Stimulated activated CD4-positive, alpha-beta T cell treated with anti-CD3 and anti-CD28 coated beads, Interleukin-15, amount 100 ng/mL, for 48 hours (primary cell): ENCODE measurements at places on chromosomes 6 and 20.

- peak; percentile 3 for DNase-seq
Measured at GRCh38 chr6:47413752-47414422, 63.7 kb upstream of the CD2AP start.

GRCh38 chr6:50962213-50962759 is 143.6 kb downstream of the TFAP2B start:
- DNase-seq: no peak

DNA sequence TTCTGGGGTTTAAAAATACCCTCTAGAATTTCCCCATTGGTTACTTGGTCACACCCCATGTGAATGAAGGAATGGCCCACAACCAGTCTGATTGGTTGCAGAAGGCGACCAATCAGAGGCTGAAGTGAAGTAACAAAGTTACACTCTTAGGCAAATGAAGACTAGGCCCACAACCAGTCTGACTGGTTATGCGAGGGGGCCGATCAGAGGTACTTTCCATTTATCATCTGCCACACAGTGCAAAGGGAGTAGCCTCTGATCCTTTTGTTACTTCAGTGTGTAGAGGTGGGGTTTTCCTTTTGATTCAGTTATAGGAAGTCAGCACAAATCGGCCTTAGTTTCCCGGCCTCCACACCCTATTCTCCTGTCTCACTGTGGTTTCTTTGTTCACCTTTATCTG is 61.2 kb upstream of the SGK1 start:
- peak; percentile 38 for DNase-seq

DNA sequence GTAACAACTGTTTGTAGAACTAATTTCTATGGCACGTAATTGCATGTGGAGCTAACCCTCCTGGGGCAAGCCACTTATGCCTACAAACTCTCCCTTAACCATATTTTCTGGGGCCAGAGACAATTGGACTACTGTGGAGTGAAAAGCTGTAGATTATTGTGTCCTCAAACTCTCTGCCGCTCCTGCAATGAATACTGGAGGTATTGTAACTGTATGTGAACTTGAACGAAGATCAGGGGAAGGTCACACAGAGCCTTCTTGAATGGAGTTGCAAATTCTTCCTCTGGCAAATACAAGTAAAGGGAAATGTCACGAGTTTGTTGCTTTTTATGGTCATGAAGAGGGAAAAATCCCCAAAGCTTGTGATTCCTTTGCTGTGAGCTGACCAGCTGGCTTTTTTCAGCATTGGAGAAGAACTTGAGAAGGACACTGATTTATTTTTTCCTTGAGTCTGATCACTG is 18.2 kb downstream of the AKAP12 start:
- DNase-seq: no peak

DNA sequence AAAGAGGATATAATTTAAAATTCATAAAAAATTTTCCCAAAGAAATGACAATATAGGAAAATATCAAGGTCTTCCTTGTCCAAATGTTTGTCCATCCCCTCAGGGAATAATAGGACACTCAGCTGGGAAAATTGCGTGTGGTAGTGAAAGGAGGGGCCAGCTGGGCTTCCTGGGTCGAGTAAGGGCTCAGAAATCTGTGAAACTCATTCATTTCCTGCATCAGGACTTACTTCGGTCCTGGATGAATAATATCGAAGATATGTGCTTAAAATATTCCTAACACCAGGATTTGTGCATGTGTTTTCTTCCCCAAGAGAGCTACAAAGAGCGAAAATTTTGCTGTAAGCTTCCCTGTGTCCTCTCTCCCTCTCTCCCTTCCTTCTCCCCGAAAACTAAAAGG is 118.2 kb upstream of the GJE1 start:
- DNase-seq: no peak

GRCh38 chr6:1590580-1590979 is 19.1 kb upstream of the FOXC1 start:
- DNase-seq: no peak

DNA sequence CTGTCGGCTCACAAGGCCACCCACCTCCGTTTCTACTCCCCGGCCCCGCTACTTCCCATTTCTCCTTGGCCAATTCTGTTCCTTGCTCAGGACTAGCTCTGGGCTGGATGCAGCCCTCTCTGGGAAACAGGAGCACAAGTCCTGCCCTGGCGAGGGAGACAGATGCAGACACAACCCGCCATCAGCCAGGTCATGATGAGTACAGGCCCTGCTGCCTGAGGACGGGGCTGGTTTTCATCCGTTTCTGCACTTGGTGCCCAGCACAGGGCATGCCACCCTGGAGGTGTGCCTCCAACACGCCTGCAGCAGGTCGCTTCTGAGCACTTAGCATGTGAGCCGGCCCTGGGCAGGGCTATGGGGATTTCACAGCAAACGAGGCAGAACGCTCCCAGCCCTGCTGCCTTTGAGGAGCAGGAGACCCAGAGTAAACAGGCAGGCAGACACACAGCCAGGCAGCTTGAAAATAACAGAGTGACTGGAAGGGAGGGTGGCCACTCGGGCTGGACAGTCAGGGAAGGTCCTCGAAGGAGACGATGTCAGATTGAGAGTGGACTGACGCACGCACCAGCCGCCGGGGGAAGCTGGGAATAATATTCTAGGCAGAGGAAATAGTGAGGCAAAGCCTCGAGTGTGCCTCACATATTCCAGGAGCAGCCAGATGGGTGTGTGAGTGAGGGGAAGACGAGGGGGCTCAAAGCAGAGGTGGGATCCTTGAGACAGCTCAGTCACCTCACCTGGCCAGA is 21.2 kb upstream of the VSTM2L start:
- DNase-seq: no peak

GRCh38 chr20:59165891-59166709 is 2.5 kb downstream of the ZNF831 start:
- no peak for DNase-seq

GRCh38 chr20:6420336-6420735 is 297.5 kb upstream of the FERMT1 start:
- no peak for DNase-seq

GRCh38 chr6:141212296-141212695 is 920.4 kb upstream of the GJE1 start:
- DNase-seq: no peak

DNA sequence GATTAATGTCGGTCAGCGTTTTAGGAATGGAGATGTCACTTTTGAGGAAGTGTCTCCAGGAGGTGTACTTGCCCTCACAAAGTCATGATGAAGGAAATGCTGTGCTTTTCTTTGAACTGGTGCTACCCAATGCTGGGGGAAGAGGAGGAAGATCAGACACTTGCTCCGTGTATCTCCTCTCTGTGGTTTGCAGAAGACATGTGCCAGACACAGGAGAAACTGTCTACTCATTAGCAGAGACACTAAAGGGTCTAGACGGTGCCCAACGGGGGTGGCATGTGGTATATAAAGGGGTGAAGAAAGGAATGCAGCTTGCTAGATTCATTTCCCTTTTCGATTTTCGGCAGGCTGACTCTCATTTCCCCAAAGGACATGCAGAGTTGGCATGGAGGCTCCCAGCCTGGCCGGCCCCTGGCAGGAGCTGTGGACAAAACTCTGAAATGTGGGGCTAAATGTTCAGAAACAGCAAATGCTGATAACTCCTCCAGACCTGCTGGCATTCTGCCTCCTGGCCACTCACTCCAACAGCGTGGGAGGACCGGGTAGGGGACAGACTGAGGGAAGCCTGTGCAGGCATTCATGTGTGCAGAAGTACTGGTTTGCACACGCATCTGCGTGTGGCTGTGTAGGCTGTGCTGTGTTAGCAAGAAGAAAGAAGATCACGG is 59.6 kb upstream of the QKI start:
- no peak for DNase-seq

- no peak for DNase-seq
Measured at GRCh38 chr20:48169650-48170225, 384.5 kb upstream of the SULF2 start.

- peak; percentile 10 for DNase-seq
Measured at GRCh38 chr6:157143171-157143889, 180.0 kb downstream of the TMEM242 start.

- no peak for DNase-seq
Measured at GRCh38 chr6:10643201-10643651, 51.2 kb downstream of the C6orf52 start.

DNA sequence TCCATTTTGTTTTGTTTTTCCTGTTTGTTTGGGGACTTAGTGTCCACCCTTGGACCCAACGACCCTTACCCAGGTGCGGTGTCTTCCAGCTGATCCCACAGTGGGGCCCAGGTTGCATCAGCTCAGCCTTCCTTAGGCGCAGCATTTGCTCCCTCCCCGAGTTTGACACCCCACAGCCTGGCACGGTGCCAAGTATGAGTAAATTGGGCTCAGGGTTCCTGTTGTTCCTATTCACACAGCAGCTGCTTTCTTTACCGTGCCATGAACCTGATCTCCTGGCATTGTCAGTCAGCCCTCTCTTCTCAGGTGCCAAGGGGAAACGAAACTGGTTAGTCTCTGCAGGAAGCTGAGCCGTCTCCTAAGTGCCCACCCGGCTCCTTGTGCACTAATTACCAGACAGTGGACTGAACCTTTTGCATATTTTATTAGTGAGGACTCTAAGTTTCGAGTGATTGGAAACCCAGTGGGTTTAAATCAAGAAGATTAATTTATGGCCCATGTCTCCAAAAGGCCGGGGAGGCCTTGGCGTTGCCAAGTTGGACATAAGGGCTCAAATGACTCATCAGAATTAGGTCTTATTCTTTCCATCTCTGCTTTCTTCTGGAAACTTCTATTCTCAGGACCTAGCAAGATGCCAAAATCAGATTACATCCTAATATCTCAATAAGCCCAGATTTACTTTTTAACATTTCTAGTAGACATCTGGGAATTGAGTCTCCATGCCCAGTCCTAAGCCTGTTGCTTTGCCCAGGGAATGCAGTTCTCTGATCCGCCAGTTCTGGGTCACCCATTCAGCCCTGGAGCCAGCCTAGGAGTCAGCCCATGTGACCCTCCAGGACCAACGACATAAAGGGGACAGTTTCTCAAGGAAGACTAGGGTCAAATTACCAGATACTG is 68.8 kb downstream of the TSHZ2 start:
- DNase-seq: no peak

- DNase-seq: no peak
Measured at GRCh38 chr6:24439858-24440539, 37.3 kb downstream of the MRS2 start.

- DNase-seq: no peak
Measured at GRCh38 chr6:118464620-118465019, 83.5 kb upstream of the PLN start.

- DNase-seq: no peak
Measured at GRCh38 chr6:106185615-106186014, 99.5 kb downstream of the PRDM1 start.

DNA sequence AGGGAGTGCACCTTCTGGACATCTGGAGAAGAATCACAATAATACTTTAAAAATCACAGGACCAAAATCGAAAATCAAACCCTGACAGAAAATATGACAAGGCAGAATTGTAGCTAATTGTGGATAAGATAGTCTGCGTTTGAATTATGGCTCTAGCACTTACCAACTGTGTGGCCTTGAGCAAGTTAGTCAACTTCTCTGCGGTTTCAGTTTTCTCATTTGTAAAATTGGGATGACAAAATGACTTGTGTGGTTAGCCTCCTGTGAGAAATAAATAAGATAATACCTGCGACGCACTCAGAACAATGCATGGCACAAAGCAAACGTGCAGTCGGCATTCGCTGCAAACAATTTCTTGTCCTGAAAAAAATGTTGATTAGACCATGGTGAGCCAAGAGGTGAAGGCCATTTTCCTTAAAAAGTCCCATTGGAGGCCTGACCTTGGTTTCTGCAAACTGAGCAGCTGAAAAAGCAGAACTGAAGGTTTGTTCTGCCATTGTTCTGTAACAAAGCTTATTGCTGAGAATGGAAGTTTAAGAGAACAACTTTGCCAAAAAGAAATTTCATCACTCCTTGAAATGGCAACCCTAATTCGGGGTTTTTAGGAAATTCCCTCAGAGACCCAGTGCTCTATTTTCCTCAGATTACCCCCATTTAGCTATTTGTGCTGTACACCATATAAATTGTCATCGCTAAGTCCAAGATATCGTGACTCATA is 266.3 kb downstream of the ERMARD start:
- no peak for DNase-seq

- DNase-seq: no peak
Measured at GRCh38 chr6:122839906-122840305, 50.8 kb downstream of the SMPDL3A start.

- no peak for DNase-seq
Measured at GRCh38 chr6:30883685-30884520, at the start of gene DDR1. DDR1 (plus strand) TSS chr6:30884519; CDS start chr6:30888730, 4,211 bp downstream.

GRCh38 chr6:110620065-110620464 is 143.7 kb upstream of the SLC22A16 start:
- no peak for DNase-seq

GRCh38 chr6:128598571-128598970 is 78.2 kb upstream of the PTPRK start:
- no peak for DNase-seq

DNA sequence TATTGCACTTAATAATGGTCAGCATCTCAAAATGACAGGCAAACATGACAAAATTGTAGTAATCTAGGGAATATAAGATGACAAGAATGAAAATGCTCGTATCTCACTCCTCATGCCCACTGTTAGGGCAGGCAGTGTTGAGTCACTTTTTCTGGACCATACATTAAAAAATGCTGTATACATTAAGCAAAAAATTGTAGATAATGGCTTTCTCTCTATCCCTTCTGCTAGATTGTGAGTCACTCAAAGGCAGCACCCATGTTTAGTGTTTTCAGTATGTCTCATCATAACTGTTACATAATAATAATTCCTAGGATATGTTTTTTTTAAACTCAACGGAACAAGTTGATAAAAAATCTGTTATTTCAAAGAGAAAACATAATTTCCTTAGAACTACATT is 199.3 kb downstream of the TENT5A start:
- DNase-seq: no peak

- DNase-seq: no peak
Measured at GRCh38 chr6:166757232-166758135, 130.4 kb upstream of the RPS6KA2 start.

DNA sequence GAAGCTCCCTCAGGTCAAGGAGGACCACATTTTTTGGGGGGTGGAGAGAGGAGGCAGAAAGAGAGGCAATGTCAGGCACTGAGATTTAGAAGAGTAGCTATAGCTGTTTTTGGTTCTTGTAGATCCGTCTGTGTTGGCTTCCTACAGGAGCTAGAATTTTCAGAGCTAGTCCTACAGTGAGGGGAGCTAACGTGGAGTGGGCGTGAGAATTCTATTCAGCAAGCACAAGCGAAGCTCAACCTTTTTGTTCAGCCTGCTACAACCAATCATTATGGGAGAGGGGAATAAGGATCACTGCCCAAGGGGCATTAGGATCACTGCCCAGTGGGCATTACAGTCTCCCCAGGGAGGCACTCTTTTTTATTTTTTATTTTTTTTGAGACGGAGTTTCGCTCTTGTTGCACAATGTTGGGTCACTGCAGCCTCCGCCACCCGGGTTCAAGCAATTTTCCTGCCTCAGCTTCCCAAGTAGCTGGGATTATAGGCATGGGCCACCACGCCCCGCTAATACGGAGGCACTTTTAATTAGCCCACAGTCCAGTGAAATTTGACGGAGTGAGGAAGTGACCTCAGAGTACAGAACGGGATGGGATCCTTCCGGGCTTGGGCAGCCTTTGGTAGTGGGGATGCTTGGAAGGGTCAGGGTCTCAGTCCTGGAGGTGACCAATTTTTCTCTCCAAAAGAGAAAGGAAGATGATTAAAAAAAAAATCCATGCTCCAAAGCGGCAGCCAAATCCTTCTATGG is 1.1 kb upstream of the PANK2 start:
- DNase-seq: no peak

GRCh38 chr6:12371151-12371550 is 81.0 kb downstream of the EDN1 start:
- DNase-seq: no peak
